Tibial artery (tissue), 4 donors: ENCODE measurements at places on chromosomes 4 and X.

DNA sequence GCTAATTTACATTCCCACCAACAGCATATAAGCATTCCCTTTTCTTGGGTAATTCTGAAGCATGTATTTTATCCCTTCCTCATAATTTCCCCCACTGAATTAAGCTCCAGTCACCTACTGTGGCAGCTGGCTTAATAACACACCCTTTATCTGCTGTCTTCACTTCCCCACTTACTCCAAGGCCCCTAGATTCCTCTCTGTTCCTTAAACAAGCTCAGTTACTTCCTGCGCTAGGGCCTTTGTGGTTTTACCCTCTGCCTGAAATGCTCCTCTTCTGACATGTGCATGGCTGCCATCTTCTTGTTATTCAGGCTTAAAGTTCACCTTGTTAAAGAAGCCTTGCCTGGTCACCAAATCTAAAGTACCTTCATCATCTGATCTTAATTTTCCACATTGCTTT, 47.2 kb upstream of the RPS6KA3 start:
- no peaks in the 10 kb centered on the region for H3K36me3 ChIP-seq
- H3K27ac ChIP-seq, result no peak overlapping the region
- DNase-seq, result no peak
- H3K4me1 ChIP-seq, result no peaks in the 10 kb centered on the region

DNA sequence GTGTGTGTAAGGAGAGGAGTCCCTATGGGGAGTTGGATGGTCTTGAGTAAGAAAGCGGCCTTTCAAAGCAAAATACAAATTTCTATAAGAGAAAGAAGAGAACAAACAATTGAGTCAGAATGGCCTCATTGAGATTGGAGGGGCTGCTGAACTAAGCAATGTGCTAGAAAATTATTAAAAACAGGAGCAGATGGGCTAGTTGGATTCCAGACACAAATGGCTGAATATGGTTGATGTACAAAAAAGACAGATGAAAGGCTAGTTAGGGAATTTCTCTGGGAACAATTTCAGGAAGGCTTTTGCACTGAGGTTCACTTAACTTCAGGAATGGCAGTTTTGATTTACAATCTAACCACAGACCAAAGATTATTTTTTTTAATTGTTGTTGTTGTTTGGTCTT, 1806.8 kb upstream of the TENM3 start:
- H3K36me3 ChIP-seq, result no peaks in the 10 kb centered on the region
- H3K4me3 ChIP-seq, result no peak overlapping the region
- no peak overlapping the region for H3K27ac ChIP-seq
- no peaks in the 10 kb centered on the region for H3K27me3 ChIP-seq
- H3K4me1 ChIP-seq, result no peaks in the 10 kb centered on the region
- DNase-seq, result no peak

DNA sequence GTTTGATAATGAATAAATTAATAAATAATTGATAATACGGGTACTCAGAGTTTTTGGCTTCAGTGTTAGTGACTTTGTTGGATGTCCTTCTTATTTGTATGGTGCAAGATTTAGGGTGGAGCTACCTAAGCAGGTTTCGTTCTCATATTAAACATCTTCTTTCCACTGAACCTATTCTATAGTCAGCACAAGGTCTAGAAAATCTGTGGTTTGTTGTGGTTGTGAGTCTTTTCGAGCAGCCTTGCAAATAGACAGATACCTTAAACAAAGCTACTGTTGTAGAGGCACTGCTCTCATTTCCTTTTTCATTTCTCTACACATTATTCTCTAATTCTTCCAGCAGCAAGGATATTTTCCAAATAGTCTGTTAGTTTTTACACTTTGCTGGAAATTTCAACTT, 38.1 kb upstream of the SPANXD start:
- H3K4me1 ChIP-seq, result no peaks in the 10 kb centered on the region
- no peaks in the 10 kb centered on the region for H3K36me3 ChIP-seq
- H3K4me3 ChIP-seq, result no peak overlapping the region
- no peak for DNase-seq

GRCh38 chr4:159463235-159463634, 360.4 kb downstream of the RAPGEF2 start:
- DNase-seq, result no peak
- no peak overlapping the region for H3K4me3 ChIP-seq
- H3K4me1 ChIP-seq, result no peaks in the 10 kb centered on the region
- no peaks in the 10 kb centered on the region for H3K36me3 ChIP-seq

DNA sequence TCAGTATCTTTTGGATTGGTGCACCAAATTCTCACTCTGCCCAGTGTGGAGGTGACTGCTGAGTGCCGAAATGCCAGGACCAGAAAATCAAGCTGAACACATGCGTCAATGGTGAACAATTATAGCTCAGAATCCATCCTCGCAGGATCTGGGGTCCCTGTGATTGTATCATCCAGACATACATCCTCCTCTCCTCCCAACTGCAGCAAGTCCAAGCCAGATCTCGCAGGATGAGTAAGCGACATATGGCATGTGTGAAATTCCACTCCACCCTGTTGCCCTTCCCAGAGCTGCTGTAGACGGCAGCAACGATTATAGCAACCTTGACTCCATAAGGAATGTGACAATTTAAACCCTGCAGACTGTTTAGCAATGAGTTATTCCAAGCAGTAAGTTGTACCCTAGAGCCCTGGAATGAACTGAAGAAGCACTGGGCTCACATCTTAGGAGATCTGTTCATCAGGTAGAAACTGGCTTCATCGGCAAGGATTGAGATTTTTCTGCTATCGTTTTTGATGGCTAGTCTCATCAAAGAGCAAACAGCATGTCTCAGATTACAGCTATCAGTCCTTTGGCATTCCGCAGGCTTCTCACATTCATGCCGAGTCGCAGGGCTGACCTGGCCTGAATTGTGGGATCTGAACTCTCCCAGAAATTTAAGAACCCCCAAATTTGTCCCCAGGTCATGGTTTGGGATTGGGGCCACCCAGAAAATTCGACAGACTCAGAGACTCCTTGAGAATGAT, 35.5 kb upstream of the SORBS2 start:
- H3K4me1 ChIP-seq, result no peaks in the 10 kb centered on the region
- no peaks in the 10 kb centered on the region for H3K36me3 ChIP-seq
- peak overlapping the region; percentile 61 for H3K27ac ChIP-seq

DNA sequence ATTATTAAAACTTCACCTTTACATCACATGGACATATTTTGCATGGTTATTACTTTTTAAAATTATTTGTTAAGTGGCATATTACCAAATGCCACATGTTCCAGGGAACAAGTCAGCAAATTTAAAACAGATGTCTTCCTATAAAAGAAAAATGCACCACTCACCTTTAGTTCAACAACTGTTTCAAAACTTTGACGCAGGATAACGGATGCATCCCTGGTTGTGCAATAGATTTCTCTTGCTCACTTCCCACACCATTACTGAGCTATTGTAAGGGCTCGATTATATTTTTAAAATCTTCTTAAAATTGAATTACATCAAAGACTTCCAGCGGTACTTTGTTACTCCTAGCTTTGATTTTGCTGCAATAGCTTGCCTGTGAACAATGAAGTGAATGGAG, 93.0 kb upstream of the ARHGAP24 start:
- H3K36me3 ChIP-seq, result no peaks in the 10 kb centered on the region
- no peak for DNase-seq
- H3K27ac ChIP-seq, result no peak overlapping the region
- no peaks in the 10 kb centered on the region for H3K27me3 ChIP-seq
- no peaks in the 10 kb centered on the region for H3K4me1 ChIP-seq

GRCh38 chr4:133943081-133943480, 258.5 kb downstream of the PABPC4L start:
- H3K27me3 ChIP-seq, result no peaks in the 10 kb centered on the region
- H3K36me3 ChIP-seq, result no peaks in the 10 kb centered on the region
- no peak overlapping the region for H3K4me3 ChIP-seq
- no peak overlapping the region for H3K27ac ChIP-seq

DNA sequence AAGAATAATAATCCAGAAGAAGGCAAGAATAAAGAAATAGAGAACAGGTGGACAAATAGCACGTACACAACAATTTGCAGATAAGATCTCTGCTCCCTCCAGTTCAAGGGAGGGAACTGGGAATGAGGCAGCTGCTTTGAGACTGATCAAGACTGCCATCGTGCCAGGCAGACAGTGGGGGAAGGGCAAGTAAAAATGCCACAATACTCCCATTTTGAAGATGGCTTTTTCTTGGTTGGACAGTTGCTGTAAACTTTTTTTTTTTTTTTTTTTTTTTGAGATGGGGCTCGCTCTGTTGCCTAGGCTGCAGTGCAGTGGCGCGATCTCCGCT, 17.2 kb downstream of the USP11 start:
- no peak for DNase-seq
- no peak overlapping the region for H3K4me3 ChIP-seq
- no peaks in the 10 kb centered on the region for H3K27me3 ChIP-seq
- H3K36me3 ChIP-seq, result peaks cover 22% of the 10 kb centered on the region

DNA sequence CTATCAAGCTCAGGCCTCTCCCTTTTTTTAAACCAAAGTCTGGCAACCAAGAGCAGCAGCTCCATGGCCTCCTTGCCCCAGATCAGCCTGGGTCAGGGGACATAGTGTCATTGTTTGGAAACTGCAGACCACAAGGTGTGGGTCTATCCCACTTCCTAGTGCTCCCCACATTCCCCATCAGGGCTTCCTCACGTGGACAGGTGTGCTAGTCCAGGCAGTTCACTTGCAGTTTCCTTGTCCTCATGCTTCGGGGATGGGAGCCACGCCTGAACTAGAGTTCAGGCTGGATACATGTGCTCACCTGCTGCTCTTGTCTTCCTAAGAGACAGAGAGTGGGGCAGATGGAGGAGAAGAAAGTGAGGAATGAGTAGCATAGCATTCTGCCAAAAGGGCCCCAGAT, 21.5 kb downstream of the SLC34A2 start:
- H3K27me3 ChIP-seq, result no peaks in the 10 kb centered on the region
- no peak overlapping the region for H3K4me3 ChIP-seq
- H3K4me1 ChIP-seq, result no peaks in the 10 kb centered on the region

DNA sequence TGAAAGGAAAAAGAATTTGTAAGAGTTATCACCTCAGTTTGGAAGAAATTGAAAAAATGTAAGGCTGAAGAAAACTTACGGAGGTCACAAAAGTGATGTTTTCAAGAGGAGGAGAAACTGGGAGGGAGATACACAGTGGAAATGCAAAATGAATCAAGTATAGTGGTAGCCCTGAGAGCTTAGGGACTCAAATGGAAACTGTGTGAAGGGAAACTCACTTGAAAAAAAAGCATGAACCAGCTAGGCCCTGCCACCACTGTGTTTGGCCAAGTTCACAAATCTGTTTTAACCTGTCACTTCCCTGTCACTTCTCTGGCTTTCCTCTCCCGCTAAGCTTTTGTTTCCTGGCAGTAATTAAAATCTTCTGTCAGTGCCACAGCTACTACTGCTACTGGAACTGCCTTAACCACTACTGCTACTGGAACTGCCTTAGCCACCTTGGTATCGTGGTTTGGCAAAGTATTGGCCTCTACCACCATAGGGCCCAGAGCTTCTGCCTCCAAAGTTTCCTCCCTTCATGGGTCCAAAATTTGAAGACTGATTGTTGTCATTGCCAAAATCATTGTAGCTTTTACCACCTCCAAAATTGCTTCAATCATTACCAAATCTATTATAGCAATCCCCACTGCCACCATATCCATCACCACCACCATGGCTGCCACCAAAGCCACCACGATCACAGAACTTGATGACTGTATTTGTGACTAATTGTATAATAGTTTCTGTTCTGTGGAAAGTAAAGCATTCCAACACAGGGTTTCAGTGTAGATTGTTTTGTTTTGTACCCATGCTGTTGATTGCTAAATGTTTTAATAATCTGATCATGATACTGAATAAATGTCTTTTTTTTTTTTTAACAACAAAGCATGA, 41.5 kb downstream of the SMARCA5 start:
- no peaks in the 10 kb centered on the region for H3K4me1 ChIP-seq
- H3K36me3 ChIP-seq, result peaks cover 36% of the 10 kb centered on the region
- H3K4me3 ChIP-seq, result no peak overlapping the region
- no peaks in the 10 kb centered on the region for H3K27me3 ChIP-seq
- no peak for DNase-seq

- no peak overlapping the region for H3K27ac ChIP-seq
- H3K4me3 ChIP-seq, result no peak overlapping the region
- H3K27me3 ChIP-seq, result no peaks in the 10 kb centered on the region
- no peak for DNase-seq
- no peaks in the 10 kb centered on the region for H3K4me1 ChIP-seq
These were observed 159.3 kb downstream of the ATG4A start for GRCh38 chrX:108250654-108251579.

DNA sequence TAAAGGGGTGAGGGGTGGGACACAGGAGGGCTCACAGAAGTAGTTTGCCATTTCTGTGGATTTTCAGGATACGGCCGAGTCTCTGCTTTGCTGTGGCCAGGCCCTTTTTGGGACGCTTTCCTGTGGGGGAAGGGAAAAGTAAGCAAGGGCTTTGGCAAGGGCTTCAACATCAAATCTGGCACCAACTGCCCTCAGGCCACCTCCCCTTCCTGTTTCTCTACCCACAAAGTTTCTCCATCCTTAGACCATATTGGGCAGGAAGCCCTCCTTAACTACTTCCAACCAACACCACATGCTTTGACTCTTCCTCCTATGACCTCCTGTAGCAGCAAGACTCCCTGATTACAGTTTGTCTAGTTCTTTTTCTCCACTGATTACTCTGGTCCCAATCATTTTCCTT, 105.1 kb downstream of the PHF8 start:
- H3K4me1 ChIP-seq, result no peaks in the 10 kb centered on the region
- DNase-seq, result no peak
- no peak overlapping the region for H3K4me3 ChIP-seq
- no peaks in the 10 kb centered on the region for H3K27me3 ChIP-seq

- no peak overlapping the region for H3K27ac ChIP-seq
- no peak overlapping the region for H3K4me3 ChIP-seq
- H3K4me1 ChIP-seq, result no peaks in the 10 kb centered on the region
- no peaks in the 10 kb centered on the region for H3K27me3 ChIP-seq
- no peak for DNase-seq
- H3K36me3 ChIP-seq, result no peaks in the 10 kb centered on the region
These were observed 304.6 kb downstream of the ARAP2 start for GRCh38 chr4:35939751-35940150.

- DNase-seq, result no peak
- no peaks in the 10 kb centered on the region for H3K4me1 ChIP-seq
- no peaks in the 10 kb centered on the region for H3K27me3 ChIP-seq
- H3K36me3 ChIP-seq, result no peaks in the 10 kb centered on the region
These were observed 153.9 kb downstream of the CCNG2 start for GRCh38 chr4:77310931-77311330.

- H3K36me3 ChIP-seq, result no peaks in the 10 kb centered on the region
- no peak overlapping the region for H3K27ac ChIP-seq
- no peaks in the 10 kb centered on the region for H3K4me1 ChIP-seq
- H3K4me3 ChIP-seq, result no peak overlapping the region
- DNase-seq, result no peak
These were observed 115.2 kb downstream of the SORCS2 start for GRCh38 chr4:7307394-7308099.

- no peak for DNase-seq
- H3K36me3 ChIP-seq, result no peaks in the 10 kb centered on the region
- H3K27ac ChIP-seq, result no peak overlapping the region
- H3K27me3 ChIP-seq, result no peaks in the 10 kb centered on the region
- no peak overlapping the region for H3K4me3 ChIP-seq
These were observed 64.1 kb upstream of the TENM3 start for GRCh38 chr4:182179105-182179504.
